Stimulated activated CD8-positive, alpha-beta memory T cell treated with anti-CD3 and anti-CD28 coated beads, Interleukin-4, amount 100 ng/mL, for 24 hours (primary cell): ENCODE measurements at places on chromosomes 6 and 20.

DNA sequence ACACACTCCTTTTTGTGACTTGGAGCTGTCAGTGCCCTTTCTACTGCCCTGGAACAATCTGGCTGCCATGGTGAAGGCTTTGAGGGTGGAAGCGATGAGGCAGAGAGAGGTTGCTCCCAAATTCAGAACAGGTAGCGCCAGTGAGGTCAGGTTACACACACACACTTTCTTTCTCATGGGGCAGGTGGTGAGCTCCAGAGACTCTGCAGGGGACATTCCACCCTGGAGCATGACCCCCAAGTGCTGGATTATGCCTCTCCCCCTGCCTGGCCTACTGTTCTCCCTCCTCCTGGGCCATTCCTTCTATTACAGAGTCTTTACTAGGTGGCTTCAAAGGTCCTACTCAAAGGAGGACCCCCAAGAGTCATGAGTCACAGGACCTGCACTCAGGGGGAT is 98.0 kb downstream of the EYA2 start:
- no peak for DNase-seq

GRCh38 chr6:131290955-131291354 is 155.7 kb downstream of the AKAP7 start:
- no peak for DNase-seq

DNA sequence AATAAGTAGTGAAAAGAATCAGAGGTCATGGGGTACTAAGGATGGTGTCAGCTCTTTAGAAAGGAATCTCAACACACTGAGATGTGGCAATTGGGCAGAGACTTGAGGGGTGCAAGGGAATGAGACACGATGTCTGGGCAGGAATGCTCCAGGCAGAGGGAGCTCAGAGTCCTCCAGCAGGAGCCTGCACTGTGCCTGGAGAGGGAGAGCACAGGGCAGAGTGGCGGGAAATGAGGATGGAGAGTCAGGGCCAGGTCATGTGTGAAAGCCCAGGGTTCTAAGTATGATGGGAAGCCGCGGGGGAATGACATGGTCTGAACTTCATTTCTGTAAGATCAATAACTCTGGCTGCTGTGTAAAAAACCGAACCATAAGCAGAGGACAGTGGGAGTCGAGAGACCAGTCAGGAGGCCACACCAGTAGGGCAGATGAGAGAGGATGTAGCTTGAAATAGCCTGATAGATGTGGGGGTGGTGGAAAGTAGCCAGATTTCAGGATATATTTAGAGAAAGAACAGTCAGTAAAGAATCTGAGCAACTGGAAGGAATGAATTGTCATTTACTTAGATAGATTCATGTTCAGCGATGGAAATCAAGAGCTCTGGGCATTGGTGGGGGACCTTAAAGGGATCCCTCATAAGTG is 133.4 kb upstream of the DTNBP1 start:
- DNase-seq = no peak

DNA sequence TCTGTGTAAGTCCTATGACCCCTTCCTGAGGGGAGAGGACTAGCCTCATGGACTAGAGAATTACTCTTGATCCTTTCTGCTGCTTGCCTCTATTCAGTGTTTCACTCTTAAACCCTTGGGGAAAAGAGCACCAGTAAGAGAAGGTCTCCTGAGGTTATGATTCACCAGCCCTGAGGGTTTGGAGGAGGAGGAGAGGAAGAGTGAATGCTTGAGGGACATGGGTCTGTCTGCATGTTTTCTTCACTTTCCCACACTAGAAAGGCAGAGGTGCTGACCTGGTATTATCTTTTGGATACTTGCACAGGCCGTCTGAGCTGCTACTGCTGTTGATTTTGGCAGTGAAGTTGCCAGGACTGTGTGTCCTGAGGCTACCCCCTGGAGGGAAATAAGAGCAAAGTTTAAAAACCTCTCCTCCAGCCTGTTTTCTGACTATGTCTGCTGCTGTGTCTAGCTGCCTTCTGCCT is 78.3 kb downstream of the CD109 start:
- DNase-seq = no peak

DNA sequence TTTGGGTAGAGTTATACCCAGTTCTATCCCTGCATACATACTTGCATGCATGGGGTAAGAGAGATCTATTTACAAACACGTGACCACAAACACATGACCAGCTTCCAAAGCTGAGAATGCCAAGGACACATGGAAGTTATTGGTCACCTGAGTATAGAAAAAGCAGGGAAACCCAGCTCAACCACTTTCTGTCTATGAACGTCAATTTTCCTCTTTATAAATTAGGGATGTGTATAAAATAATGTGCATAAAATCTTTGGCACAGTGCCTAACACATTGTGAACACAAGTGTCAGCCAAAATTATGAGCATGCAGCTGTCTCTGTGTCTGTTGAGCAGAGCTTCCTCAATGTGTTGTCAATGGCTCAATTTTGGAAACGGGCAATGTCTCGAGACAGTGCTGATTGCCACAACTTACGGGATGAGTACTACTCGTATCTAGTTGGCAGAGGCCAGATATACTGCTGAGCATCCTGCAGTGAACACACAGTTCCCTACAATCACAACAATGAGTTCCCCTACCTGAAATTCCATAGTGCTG is 44.9 kb downstream of the TPD52L1 start:
- DNase-seq = no peak

- DNase-seq = no peak
Measured at GRCh38 chr6:25875926-25876602, 2.0 kb upstream of the SLC17A3 start.

- DNase-seq = no peak
Measured at GRCh38 chr6:50112981-50113857, 63.5 kb upstream of the DEFB112 start.

DNA sequence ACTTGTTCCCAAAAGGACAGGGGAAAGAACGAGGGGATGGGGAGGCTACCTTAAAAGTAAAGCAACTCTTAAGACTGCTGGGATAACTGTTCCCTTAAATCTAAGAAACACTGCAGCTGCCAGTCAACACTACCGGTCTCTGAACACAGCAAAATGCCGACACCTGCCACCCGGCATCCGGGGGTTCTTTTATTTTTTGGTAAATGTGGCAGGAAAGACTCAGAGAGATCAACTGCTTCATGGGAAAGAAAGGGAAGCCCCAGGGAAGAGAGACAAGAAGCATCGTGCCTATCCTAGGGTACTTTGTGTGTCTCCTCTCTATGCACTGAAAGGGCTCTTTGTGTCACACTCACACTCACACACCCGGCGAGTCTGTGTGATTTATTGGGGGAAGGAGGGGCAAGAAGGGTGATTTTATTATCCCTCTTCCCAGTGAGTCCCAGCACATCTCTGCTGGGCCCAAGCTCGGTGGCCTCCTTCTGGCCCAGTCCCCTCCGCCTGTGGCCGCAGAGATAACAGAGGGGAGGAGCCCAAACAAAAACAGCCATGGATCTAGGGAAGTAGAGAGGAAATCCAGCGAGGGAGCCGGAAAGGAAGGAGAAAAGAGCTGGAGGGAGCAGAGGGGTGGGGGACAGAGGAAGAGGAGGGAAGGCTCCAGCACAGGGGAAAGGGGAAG is 1.4 kb downstream of the FYN start:
- no peak for DNase-seq

DNA sequence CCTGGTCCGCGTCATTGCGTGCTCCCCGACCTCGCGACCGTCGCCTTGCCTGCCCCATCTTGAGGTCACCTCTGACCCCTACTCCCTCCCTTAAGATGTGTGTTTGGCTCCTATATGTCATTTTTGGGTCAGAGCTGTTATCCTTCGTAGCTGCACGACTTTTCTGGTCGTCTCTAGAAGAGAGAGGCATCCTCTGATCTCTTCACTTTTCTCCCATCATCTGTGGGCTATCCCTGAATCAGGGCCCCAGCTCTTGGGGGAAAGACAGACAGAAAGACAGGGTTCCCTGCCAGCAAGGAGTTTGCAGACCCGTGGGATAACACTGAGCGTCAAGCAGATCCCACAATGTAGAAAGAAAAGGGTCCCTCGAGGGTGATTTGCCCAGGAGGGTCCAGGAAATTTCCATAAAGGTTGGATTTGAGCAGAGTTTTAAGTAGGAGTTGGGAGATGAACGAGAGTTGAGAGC is 555 bp downstream of the FAM120B start:
- DNase-seq = no peak

- DNase-seq = no peak
Measured at GRCh38 chr6:136359851-136360250, 70.2 kb upstream of the BCLAF1 start.

- DNase-seq = no peak
Measured at GRCh38 chr6:157126183-157127098, 196.9 kb downstream of the TMEM242 start.

GRCh38 chr20:15317546-15318232 is 980.3 kb upstream of the FLRT3 start:
- DNase-seq = no peak

GRCh38 chr6:31227143-31227542 is 44.7 kb downstream of the HLA-C start:
- no peak for DNase-seq

GRCh38 chr20:13875265-13875811 is 90.5 kb downstream of the NDUFAF5 start:
- no peak for DNase-seq

GRCh38 chr20:25148181-25148981 is 47.1 kb upstream of the ENTPD6 start:
- peak; percentile 44 for DNase-seq

GRCh38 chr20:34522969-34523871 is 7.0 kb downstream of the DYNLRB1 start:
- DNase-seq = peak; percentile 38

- DNase-seq = no peak
Measured at GRCh38 chr6:85065831-85066230, 301.4 kb upstream of the TBX18 start.

DNA sequence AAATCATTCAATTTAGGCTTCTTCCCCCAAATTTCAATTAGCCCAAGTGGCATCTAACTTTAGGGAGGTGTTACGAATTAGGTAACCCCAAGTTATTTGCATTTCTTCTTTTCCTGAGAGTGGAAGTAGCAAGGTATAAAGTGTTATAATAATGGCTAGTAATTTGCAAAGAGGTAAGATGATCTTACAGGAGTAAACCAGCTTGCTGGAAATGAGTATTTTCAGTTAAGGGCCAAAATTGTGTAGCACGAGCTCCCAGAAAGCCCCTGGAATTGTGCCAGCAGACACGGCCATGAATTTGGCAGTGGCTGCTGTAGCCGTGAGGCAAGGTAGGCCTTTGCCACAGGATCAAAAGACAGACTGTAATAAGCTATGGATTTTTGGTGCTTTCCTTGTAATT is 38.0 kb downstream of the CITED2 start:
- DNase-seq = no peak
